ENCODE measurements at places on chromosomes 12 and 14.

DNA sequence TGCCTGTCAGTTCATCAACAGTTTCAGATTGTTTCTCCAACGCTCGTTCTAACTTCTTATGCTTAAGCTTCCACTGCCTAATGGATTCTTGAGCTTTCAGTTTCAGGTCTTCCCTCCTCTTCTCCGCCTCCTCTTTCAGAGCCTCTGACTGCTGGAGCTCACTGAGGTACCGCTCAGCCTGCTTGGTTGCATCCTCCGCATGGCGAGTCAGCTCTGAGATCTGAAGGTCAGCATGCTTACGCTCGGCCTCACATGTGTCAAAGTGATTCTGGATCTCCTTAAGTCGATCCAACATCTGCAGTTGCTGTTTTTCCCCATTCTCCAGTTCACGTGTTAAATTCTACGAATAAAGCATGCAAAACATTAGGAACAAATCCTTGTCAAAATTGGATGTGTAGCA lies 148.8 kb downstream of the CEP128 start:
- DNase-seq: no peak

DNA sequence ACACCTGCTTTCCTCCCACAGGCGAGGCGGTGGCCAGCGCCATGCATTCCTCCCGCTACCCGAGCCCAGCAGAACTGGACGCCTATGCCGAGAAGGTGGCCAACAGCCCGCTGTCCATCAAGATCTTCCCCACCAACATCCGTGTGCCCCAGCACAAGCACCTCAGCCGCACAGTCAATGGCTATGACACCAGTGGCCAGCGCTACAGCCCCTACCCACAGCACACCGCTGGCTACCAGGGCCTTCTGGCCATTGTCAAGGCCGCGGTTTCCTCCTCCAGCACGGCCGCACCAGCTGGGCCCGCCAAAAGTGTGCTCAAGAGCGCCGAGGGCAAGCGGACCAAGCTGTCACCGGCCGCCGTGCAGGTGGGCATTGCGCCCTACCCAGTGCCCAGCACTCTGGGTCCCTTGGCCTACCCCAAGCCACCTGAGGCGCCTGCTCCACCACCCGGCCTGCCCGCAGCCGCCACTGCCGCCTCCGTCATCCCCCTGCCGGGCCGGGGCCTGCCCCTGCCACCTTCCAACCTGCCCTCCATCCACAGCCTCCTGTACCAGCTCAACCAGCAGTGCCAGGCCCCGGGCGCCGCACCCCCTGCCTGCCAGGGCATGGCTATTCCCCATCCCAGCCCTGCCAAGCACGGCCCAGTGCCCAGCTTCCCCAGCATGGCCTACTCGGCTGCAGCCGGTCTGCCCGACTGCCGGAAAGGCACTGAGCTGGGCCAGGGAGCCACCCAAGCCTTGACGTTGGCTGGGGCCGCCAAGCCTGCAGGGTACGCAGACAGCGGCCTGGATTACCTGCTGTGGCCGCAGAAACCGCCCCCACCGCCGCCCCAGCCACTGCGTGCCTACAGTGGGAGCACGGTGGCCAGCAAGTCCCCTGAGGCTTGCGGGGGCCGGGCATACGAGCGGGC lies 54.6 kb downstream of the FAM222A start:
- DNase-seq: no peak

DNA sequence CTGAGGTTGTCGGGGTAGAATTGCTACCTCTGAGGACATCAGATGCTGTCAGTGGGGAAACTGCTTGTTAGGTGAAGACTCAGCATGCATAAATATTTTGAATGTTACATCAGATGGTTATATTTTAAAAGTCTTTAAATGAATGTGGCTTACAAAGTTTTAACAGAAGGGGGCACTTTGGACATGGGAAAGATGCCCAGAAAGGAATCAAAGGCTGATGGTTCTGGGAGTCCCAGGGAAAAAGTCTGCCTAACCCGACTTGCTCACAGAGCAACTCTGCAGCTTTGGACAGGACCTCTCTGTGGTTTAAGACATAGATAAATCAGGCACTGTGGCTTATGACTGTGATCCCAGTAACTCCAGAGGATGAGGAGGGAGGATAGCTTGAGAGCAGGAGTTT lies 474.9 kb downstream of the ATP23 start:
- peak; percentile 33 for DNase-seq

DNA sequence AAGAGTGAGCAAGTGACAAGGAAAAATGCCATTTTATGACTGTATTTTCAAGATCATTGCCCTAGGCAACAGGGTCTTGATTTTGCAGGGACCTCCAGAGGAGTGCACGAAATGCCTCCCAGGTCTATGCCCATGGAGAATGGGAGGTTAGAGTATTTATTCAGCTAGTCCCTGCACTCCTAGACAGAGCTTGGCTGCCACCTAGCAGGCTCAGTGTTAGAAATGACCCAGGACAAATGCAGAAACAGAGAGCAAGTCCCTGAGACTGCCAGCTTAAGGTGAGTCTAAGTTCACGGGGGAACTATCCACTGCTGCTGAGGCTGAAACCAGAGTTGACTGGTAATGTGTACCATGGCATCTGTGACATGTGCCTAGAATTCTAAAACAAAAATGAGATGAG lies 506.4 kb downstream of the MED13L start:
- peak; percentile 3 for DNase-seq

GRCh38 chr12:242496-242895 lies 20.1 kb downstream of the SLC6A13 start:
- no peak for DNase-seq

DNA sequence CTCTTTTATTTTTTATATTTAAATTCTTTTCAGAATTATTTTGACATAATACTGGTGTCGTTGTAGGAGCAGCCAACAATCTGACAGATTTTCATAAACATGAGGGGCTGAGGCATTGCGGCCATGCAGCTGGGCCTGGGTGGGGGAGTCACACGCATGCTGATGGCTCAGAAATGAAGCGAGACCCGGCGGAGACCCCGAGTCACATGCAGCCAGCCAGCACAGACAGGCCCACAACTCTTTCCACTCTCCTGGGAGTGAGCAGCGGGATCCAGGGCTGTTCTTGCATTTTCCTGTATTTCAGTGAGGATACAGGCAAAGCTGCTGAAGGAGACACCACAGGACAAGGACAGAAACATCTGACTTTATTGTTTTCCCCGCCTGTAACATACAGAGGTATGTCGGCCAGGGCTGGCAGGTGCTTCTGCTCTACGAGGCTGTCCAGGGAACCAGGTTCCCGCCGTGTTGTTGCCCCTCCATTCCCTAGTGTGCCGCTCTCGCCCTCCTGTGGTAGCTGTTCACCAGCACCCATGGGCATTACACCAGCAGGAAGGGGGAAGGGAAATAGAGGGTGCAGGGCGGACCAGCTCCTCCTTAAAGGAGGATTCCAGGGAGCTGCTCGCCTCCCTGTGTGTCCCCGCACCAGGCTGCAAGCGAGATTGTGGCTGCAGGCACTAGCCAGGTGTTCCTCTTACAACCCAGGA lies 30.5 kb downstream of the FZD10 start:
- DNase-seq: no peak

DNA sequence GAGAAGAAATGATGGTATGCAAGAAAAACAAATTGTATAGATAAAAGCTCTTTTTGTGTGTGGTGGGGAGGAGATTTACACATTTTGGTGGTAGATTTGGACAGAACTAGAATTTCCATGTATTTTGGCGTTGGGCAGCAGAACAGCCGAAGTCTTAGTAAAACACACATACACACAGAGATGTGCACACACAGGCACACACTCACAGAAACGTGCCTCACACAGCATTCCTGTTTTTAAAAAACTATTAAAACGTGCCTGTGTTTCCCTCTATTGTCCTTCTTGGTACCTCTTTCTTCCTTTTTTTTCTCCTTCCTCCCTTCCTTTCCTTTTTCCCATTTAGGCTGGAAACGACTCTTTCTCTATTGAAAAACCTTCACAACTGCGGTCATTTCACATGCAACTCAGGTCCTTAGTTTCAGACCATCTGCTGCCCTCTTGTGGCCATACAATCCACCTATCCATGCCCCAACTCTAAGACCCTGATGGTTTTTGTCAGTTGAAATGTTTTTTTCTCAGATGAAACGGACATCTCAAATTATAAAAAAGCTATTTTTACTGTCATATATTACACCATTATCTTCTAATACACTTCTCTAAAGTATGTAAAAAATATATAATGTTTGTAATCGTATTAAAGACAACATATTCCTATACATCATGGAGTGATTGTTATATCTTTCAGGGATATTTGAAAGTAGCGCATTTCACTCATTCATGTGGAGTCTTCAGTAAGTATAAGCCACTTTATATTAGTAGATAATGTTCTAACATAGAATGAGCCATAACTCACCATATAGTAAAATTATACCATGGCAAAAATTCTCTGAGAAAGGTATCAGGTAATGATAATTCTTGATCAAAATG lies 386.7 kb upstream of the NOVA1 start:
- peak; percentile 68 for DNase-seq

DNA sequence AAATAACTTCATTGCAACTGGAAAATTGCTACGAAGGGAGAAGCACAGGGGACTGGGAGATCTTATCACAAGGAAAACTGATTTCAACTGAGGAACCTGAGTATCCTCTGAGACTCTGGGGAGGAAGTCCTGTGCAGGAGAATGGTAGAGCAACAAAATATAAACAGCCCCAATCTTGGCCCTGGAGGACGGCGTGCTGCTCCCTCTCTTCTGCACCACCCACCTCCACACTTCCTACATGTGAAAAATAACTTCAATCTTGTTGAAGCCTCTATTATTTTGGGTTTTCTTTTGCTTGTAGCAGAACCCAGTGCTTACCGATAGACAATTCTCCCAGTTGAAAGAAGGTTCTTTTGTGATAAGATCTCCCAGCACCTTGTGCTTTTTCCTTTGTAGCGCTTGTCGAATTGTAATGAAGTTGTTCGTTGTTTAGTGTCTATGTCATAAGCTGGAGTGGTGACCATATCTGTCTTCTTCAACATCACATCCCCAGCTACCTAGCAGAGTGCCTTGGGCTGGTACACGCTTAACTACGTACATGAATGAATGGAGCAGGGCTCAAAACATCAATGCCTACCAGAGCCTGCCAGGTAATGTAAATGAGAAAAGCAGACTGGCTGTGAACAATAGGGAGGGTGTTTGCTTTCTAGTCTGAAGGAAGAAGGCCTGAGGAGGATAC lies 2.8 kb upstream of the CD4 start:
- no peak for DNase-seq

All from OCI-M1 (cell line).